ENCODE measurements at places on chromosomes 7 and 10.

GRCh38 chr7:80630608-80631405 lies 7.6 kb upstream of the CD36 start:
- DNase-seq: no peak

GRCh38 chr10:3399756-3400155 lies 227.2 kb upstream of the PITRM1 start:
- no peak for DNase-seq

GRCh38 chr7:492714-493065 lies 27.0 kb downstream of the PDGFA start:
- DNase-seq: no peak

DNA sequence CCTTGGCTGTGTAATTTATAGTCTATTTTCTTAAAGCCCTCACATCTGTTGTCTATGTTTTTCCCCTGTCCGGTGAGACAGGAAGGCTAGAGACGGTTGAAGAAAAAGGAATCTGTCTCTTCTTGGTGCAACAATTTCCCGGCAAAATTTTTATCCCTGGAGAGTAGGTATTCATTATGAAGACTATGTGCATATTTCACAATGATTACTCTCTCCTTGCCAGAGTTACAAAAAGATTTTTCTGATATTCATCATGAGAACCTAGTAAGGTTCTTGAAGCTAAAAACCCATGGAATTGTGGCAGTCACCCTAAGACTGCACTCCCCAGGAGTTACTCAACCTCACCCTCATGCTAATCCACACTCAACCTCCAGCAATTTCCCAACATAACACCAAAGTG lies 55.0 kb upstream of the GHITM start:
- DNase-seq: no peak

DNA sequence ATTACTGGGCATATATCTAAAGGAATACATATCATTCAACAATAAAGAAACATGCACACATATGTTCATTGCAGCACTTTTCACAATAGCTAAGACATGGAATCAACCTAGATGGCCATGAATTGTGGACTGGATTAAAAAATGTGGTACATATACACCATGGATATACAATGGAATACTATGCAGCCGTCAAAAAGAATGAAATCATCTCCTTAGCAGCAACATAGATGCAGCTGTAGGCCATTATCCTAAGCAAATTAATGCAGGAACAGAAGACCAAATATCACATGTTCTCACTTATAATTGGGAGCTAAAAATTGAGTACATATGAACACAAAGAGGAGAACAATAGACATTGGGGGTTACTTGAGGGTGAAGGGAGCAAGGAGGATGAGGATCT lies 175.6 kb downstream of the POLR1F start:
- DNase-seq: no peak

GRCh38 chr7:107560898-107561516 lies 2.7 kb downstream of the COG5 start:
- no peak for DNase-seq

DNA sequence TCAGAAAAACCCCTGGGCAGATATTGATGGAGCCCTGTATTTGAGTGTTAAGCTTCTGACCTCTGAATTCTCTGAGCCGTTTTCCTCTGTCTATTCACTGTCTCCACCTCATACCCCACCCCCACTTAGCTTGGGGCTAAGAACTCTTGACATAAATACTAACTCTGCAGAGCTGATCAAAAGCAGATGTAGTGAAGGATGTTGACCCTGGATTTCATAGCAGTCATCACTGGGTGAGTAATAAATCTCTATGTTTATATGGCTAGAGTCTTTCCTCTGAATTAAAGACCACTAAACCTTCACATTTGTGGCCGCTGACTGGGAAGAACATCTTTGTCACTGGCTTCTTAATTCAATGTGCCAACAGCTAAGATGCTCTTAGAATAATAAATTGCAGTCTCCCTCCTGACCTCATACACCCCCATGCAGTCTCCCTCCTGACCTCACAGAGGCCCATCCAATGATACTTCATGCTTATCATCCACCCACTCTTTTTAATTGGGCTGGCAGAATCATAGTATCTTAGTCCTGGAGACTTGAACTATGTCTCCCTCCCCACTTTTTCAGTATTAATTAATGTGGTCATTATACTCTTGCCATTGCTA lies 78.0 kb upstream of the MACROH2A2 start:
- DNase-seq: no peak

- no peak for DNase-seq
Observed at GRCh38 chr10:30868611-30869010, 163.1 kb downstream of the ZNF438 start.

GRCh38 chr7:26013551-26014083 lies 138.4 kb upstream of the NFE2L3 start:
- DNase-seq: no peak

DNA sequence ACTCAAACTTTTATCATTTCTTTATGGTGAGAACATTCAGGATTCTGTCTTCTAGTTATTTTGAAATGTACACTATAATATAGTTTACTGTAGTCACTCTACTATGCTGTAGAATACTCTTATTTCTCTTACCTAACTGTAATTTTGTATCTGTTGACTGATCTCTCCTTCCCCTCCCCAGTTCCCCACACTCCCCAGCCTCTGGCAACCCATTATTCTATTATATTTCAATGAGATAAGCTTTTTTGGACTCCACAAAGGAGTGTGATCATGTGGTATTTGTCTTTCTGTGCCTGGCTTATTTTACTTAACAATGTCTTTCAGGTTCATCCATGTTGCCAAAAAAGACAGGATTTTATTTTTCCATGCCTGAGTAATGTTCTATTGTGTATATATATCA lies 71.4 kb upstream of the DYNC1I1 start:
- DNase-seq: no peak

DNA sequence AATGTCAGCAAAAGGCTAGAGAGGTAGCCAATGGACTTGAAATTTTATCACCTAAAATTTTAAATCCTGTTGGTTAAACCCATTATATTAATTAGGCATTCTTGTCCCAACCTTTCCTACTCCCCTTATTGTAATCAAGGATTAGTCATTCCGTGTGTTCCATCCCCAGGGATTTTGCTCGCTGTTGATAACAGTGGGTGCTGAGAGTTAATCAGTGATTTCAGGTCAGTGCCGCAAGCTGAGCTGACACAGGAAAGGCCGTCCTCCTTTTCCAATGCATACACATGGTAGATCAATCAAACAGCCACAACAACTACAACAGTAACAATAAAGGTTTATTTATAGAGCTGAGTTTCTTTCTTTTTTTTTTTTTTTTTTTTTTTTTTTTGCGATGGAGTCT lies 271.4 kb downstream of the ACTR3B start:
- no peak for DNase-seq

- no peak for DNase-seq
Observed at GRCh38 chr10:59079386-59080226, 96.8 kb upstream of the PHYHIPL start.
